ENCODE measurements at places on chromosomes 12 and 14. TPM values are rescaled to one million over a fixed set of nuclear protein-coding genes. Genes with fewer than 3 reads are reported as not detected.

Gene DDIT3
- 28.1 TPM for polyA plus RNA-seq

Gene VWF
- 130 TPM for polyA plus RNA-seq

Gene BMP4
- 2.3 TPM for polyA plus RNA-seq

Gene MIPOL1
- 2.0 TPM for polyA plus RNA-seq

Gene BIN2
- polyA plus RNA-seq, result 8.4 TPM

Gene KLRG1
- 4.2 TPM for polyA plus RNA-seq

Gene AKAP6
- polyA plus RNA-seq, result 0.29 TPM

Gene ARG2
- polyA plus RNA-seq, result 2.7 TPM

Gene GPATCH2L
- 5.6 TPM for polyA plus RNA-seq

Gene PGF
- polyA plus RNA-seq, result 3.4 TPM
